ENCODE measurements at places on chromosomes 7 and 10.

- DNase-seq: no peak
These were observed 219.9 kb downstream of the TCF7L2 start for GRCh38 chr10:113169853-113170460.

DNA sequence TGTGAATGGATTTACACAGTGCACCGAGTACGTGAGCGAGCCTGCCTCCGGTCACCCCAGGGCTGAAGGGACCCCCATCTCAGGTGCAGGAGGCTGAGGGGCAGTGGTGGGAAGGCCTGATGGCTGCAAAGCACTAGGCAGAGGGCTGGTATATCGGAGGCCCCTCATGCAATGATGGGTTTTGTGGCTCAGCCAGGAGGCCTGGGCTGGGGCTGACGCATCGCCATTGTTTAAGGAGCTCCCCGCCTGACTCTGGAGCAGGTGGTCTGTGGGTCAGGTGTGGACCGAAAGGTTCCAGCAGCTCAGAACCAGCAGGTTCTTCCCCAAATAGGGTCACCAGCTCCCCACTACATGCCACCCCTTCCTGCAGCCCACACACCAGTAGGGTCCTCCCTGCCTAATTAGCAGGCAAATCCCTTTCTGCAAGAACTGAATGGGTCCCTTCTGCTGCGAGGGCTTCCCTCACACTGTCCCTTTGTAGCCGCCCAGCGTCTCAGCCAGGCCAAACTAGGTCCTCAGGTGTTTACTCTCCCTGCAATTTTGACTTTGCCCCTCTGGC is 33.0 kb downstream of the OAT start:
- DNase-seq: no peak

- DNase-seq: no peak
These were observed 82.0 kb upstream of the RHEB start for GRCh38 chr7:151601521-151602305.

DNA sequence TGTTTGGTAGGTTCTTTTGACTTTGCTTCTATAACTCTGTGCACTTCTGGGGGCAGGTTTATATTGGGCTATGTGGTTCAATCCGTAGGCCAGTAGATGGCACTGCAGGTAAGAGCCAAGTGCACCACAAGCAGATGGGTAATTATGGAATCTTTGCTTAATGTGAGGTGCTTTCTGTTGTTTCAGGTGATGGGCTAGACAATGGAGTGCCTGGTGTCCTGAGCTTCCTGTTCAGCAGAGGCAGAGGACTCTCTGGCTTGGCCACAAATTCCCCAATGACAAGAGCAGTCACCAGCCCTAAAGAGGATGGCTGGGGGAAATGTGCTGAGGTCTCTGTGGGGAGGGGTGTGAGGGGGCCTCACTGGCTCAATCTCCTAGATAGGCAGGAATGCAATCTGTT is 455.0 kb downstream of the CCSER2 start:
- no peak for DNase-seq

- DNase-seq: no peak
These were observed 128.9 kb downstream of the SNX10 start for GRCh38 chr7:26420422-26421019.

- no peak for DNase-seq
These were observed 299.1 kb downstream of the PLXNA4 start for GRCh38 chr7:132276976-132277725.

DNA sequence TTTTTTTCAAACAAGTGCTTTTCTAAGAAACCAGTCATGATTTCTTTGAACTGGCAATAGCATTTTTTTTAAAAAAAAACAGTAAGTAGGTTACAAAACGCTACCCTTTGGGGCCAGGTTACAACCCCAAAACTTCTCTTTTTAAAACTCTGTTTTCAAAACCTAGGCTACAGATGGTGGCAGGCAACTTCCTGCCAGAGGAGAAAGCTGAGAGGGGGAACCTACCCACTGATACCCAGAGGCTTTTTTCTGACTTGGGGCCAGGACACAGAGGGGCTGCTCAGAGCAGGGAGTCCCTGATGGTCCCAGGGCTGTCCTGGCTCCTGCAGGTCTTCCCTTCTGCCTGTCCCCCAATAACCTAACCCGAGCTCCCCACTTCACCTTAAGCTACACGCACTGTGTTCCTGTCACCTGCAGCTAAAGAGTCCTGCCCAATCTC is 6.9 kb downstream of the STN1 start:
- no peak for DNase-seq

GRCh38 chr7:75740846-75741497 is 2.2 kb upstream of the HIP1 start:
- DNase-seq: no peak

GRCh38 chr10:28721318-28721951 is 44.1 kb downstream of the BAMBI start:
- no peak for DNase-seq

GRCh38 chr7:18458830-18459229 is 36.7 kb upstream of the HDAC9 start:
- no peak for DNase-seq

DNA sequence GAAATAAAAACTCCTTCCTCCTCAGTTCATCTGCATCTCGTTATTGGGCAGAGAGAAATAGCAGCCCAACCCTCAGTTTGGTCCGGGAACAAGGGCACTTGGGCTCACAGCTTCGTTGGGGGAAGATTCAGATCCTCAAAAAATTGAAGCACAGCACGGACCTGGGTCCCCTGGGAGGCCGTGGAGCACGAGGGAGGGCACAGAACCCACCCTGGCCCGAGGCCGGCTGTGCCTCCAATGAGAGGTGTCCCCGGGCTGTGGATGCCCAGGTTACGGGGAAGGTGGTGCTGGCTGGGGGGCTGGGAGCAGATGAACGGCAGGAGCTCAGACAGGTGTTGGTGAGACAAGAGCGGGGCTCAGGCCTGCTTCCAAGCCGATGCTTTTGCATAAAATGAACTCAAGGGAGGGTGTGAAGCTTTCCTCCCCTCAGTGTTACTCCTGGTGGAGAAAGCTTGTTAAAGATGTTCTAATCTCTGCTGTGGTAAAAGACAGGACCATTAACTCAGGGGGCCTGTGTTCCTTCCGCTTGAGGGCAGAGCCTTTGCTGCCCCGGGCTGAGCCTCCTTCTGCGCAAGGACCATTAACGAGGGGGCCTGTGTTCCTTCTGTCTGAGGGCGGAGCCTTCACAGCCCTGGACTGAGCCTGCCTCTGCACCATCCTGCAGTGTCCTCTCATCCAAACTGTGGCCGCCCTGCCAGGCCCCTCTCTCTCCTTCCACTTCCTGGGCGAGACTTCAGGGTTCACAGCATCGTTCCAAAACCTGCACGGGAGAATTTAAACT is 302.2 kb downstream of the ADARB2 start:
- no peak for DNase-seq

DNA sequence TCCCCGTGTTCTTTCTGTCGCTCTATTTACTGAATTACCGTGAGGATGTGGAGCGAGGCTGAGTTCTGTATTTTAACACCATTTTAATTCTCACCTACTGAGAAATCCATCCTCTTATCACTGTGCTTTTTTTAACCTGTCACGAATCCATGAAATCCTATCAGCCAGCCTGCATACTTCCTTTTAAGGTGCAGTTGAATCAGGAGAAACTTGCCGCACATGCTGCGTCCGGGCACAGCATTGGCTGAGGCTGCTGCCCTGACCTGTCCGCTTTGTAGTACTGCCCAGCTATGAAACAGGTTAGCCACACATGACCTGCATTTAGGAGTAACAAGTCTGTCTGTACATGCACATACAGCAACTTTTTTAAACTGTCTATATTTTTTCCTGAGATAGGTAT is 82.5 kb downstream of the EGFR start:
- no peak for DNase-seq

DNA sequence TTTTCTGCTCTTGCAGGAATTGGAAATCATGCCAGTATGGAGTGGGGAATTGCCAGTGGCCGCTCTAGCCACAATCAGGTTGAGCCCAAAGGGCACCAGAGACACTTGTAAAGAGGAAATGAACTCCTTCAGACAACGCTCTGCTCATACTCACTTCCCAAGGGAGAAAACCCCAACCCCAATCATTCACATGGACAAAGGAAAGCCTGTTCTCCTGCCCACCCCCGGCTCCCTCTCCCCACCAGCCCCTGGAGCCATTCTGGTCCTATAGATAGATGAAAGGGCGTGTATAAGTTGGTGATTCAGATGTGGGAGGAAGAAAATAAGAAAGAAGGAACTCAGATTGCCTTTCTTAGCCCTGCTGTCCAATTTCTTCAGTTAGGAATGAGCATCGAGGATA is 57.4 kb downstream of the GFRA1 start:
- DNase-seq: no peak

DNA sequence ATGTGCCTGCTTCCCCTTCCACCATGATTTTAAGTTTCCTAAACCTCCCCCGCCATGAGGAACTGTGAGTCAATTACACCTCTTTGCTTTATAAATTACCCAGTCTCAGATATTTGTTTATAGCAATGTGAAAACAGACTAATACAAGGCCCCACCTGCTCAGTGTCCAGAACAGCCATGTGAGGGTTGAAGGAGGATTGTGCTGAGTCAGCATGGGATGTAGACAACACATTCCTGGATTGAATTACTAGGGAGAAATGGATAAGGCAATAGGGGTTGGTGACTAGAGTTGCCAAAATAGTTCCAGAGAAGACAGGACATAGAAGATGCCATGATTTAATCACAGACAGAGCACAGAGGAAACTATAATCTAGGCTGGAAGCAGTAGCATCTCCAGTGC is 270.3 kb downstream of the GFRA1 start:
- DNase-seq: no peak

DNA sequence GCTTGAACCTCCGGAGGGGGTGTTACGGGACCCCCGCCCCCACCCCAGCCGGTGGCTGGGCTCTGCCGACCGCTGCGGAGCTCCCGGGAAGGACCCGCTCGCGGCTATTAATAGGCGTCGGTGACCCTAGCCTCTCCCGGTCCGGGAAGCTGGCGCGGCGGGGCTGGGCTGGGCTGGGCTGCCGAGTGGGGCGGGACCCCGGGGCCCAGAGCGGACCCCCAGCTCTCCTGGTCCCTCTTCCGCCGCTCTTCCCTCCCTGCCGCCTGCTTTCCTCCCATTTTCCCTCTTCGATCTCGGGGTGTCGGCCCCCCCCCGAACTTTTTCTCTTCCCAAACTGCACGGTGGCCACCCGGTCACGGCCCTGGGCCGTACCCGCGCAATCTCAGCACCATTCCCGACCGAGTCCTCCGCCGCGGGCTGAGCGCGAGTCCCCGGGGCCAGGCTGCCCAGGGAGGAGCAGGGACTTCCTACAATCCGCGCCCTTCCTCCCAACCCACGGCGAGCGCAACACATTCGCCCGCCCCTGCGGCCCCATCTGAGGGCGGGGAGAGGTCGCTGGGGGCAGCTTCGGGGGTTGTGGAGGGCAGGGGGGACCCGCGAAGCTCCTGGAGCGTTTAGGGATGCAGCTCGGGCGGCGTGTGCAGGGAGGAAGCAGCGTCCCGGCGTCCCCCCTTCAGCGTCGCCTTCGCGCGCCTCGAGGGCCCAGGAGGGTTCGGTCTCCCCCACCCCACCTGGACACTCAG is 3.1 kb upstream of the ELFN1 start:
- DNase-seq: no peak

DNA sequence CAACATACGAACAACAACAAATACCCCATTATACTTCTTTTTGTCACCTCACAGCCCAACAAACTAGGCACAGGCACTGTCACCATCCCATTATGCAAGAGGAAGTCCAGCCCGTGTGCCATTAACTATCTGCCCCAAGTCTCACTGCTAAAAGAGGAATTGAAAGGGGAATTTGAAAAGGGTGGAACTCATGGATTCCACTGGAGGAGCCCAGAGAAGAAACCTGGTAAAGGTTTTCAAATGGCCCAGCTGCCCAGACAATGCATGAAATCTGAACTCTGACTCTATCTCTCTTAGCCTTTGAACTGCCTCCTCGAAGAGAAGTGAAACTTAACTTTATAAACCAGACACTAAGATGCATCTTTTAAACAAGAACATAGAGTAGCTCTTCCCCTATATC is 130.0 kb downstream of the PLXNA4 start:
- DNase-seq: no peak

DNA sequence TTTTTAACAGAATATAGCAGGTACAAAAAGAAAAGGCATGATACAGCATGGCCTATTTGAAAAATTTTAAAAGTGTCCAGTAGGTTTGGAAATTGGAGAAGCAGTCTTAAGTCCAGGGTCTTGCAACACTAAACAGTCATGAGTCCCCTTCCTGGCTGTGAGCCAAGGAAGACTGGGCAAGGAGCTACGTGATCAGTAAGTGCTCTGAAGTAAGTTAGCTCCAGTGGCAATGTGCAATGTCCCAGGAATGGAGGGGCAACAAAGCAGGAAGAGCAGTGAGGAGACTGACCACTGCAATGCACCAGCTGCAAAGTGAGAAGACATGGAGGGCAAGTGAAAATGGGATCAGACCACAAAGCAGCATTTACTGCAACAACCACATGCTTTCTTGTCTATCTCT is 72.9 kb upstream of the GRID1 start:
- DNase-seq: no peak

DNA sequence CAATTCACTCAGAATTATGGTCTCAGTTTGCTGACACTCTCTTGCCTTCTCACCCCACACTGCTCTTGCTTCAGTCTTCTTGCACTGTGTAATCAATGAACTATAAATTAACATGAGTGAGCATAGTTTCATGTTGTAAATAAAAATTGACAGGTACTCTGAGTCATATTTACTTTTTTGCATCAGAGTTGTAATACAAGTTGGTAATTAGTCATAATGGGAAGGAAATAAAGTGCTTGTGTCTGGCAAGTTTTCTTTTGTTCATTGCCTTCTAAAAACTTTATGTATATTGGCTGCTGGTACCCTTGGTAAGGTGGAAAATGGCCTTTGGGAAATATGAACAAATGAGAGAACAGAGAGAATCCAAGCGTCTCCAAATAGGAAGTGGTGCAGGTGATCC is 169.3 kb upstream of the MAGI2 start:
- no peak for DNase-seq

- DNase-seq: no peak
These were observed 2.8 kb upstream of the OR6V1 start for GRCh38 chr7:143049362-143049761.

DNA sequence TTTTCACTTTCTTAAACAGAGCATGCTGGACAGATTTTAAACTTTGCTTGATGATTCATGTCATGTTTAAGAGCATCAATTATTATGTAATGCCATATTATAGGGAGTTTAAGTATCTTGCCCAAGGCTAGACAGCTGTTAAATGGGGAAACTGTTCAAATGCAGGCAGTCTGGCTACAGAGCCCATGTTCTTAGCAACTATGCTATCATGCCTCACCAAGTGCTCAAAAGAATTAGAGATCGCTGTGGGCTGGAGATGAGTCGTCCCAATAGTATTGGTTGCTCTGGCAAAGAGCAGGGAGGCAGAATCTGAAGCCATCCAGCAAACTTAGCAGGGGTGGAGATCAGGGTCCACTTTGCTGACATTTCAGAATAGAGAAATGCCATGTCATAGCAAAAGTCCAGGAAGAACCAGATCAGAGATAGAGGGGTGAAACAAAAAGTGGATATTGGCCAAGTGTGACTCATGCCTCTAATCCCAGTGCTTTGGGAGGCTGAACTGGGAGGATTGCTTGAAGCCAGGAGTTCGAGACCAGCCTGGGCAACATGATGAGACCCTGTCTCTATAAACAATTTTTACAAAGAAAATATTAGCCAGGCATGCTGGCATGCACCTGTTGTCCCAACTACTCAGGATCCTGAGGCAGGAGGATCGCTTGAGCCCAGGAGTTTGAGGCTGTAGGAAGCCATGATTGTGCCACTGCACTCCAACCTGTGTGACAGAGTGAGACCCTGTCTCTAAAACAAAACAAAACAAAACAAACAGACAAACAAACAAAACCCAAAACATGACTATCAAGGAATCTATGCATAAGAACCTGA is 57.8 kb downstream of the BAMBI start:
- DNase-seq: no peak

Data from stimulated activated CD8-positive, alpha-beta memory T cell treated with anti-CD3 and anti-CD28 coated beads, Interleukin-4, amount 100 ng/mL, for 1 hour (primary cell).